Posterior cingulate gyrus (tissue), 11 donors: ENCODE measurements at places on chromosomes 12 and 14.
A peak's percentile ranks its signal among the peaks of the same experiment; 100 is the strongest.

DNA sequence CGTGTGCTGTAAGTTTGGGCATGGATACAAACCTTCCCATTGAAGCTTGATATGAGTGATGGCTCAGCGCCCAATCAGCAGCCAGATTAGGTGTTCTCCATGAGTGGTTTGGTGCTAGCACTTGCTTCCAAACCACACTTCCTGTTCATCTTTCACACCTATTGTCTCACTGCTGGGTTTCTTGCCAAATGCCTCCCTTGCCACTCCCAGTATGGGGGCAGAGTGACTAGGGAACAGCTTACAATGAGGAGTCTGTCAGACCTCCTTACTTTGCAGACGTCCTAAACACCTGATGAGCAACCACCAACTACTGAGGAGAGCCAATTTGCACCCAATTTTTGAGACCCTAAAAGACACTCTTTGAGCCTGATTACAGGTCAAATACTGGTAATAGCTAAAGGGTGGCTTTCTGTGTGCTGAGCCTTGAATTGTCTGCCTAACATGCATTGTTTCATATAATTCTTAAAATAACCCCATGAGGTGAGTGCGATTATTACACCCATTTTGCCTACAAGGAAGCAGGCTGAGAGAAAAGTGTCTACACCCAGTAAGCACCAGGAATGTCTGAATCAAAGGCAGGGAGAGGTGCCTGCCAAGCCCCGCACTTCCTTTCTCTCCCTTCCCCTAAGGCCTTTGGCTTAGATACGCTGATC, 48.4 kb upstream of the FOS start:
- no peak for DNase-seq

DNA sequence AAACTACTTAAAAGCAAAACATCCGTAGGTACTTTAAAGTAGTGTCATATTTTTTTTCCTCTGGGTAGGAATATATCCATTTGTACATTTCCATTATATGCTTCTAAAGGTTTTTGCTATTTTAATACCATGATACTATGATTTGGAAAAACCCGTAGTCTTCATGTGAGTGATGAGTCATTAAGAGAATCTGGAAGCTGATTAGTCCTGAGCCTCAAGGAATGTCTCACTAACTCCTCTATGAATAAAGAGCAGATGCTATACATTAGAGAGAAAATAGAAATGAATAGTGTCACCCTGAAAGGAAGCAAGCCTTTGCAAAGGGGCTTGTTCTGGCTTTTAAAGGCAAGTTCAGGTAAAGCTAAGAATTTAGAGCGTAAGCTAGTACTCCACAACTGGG, 432.1 kb downstream of the CCDC91 start:
- DNase-seq, result no peak

GRCh38 chr12:20372326-20373096, 4.2 kb downstream of the PDE3A start:
- DNase-seq, result no peak

DNA sequence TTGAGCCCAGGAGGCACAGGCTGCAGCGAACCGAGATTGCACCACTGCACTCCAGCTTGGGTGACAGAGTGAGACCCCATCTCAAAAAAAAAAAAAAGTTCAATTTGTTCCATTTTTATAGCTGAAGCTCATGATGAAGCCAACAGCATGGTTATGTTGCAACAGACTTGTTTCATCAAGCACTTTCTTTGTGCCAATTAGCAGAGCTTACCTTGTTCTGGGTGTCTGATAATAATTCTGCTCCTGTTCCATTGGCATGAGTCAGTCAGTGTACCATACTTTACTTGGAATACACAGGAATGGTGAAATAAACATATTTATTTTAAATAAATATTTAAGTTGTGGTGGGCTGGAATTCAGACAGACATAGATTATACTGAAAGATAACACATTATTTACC, 100.8 kb upstream of the DAAM1 start:
- DNase-seq, result no peak

DNA sequence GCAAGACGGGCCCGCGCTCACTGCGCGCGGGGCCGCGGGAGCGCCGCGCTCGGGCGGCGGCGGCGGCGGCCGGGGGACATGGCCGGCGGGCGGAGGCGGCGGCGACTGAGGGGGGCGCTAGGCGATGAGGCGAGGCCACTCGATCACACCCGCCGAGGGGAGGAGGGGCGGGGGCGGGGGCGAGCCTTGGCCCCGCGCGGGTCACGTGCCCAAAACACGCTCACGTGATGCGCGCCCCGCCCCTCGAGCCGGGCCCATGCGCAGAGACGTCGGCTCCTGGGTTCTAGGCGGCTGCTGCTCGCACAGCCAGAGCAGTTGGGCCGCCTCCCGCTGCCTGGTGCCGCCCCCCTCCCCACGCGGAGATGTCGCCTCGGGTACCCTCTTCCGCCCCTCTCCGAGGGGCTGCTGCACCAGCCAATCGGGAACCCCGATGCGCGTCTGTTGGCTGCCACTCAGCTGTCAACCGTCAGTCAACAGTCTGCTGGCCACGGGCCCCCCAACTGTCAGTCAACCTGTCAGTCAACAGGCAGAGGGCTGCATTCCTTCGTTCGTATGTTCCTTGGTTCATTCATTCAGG, at the start of gene SPPL3:
Gene SPPL3, minus strand, starts transcription at position 162 of the 577 bp plus-strand sequence. CDS start 491 bp downstream, outside the sequence.
- DNase-seq, result peak; percentile 89

DNA sequence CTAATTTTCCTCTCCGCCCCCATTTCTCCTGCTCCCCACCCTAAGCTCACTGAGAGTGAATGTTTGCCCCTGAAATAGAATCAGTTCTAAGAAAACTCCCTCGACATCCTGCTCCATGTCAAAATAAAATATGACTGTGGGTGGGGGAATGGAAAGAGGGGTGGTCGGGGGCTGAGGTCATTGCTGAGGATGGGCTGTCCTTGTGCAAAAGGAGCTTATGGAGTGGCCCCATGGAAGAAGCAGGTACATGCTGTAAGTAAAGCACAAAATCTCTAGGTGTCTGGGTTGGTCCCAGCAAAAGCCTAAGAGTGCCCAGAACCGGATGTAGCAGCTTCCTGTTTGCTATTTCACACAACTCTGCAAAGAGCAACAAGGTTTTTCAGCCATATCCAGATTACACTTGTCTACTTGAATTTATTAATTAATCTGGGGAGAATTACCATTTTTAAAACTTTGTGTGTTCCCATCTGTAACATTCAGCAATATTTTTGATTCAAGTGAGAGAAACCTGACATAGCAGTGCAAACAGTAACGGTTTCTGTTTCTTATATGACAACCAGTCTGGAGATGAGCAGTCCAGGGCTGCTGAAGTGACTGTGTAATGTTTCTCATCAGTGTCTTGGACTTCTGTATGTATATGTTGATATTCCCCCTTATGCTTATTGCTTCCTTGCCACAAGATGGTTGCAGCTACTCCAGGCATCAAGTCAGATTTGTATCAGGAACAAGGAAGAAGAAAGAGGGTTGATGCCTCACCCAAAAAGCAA, 40.4 kb upstream of the GZMB start:
- DNase-seq, result no peak

- peak; percentile 67 for DNase-seq
Measured at GRCh38 chr12:34398706-34399630, 376.7 kb downstream of the ALG10 start.

DNA sequence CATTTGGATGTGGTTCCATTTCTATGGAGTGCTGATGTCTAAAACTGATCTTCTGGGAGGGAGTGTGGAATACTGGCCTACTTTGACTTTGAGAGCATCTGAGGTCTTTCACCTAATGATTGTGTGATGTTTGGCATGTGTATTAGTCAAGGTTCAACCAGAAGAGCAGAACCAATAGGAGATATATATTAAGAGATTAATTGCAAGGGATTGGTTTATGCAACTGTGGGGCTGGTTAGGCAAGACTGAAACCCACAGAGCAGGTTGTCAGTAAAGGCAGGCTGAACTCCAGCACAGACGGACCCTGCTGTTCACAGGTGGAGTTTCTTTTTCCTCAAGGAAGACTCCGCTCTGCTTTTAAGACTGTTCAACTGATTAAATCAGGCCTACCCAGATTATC, 11.6 kb downstream of the BMAL2 start:
- DNase-seq, result no peak

DNA sequence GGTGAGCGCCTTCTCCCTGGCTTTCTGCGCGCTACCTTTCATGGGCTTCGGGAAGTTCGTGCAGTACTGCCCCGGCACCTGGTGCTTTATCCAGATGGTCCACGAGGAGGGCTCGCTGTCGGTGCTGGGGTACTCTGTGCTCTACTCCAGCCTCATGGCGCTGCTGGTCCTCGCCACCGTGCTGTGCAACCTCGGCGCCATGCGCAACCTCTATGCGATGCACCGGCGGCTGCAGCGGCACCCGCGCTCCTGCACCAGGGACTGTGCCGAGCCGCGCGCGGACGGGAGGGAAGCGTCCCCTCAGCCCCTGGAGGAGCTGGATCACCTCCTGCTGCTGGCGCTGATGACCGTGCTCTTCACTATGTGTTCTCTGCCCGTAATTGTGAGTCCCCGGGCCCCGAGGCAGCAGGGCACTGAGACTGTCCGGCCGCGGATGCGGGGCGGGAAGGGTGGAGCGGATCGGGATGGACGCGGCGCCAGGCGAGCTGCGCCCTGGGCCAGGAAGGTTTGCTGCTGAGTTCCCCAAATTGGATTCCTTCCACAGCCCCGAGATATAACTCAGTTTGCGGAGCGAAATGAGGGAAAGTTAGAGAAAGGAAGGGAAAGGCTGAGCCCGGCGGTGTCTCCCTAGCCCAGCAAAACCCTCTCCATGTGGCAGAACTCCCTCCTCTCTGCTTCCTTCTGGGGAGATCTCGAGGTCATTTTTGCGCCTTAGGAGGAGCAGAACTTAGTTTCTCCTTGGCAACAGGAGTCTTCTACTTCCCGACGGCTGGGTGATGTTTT, 972 bp downstream of the PTGDR start:
- no peak for DNase-seq

GRCh38 chr14:38129705-38130104, 78.0 kb upstream of the SSTR1 start:
- no peak for DNase-seq

DNA sequence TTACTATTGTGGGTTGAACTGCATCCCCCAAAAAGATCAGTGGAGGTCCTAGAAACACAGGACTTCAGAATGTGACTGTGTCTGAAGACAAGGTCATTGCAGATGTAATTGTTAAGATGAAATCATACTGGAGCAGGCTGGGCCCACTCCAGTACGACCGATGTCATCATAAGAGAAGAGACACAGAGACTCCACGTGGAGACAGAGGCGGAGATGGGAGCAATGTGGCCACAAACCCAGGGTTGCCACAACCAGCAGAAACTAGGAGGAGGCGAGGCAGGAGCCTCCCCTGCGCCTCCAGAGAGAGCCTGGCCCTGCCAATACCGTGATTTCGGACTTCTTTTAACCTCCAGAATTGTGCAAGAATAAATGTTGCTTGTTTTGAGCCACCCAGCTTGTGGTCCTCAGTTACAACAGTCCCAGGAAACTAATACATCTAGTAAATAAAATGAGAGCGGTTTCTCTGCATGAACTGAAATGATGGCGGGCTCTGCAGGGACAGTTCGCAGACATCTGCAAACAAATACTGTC, 25.7 kb upstream of the FZD10 start:
- no peak for DNase-seq

- no peak for DNase-seq
Measured at GRCh38 chr12:27498149-27498548, 25.9 kb upstream of the PPFIBP1 start.

DNA sequence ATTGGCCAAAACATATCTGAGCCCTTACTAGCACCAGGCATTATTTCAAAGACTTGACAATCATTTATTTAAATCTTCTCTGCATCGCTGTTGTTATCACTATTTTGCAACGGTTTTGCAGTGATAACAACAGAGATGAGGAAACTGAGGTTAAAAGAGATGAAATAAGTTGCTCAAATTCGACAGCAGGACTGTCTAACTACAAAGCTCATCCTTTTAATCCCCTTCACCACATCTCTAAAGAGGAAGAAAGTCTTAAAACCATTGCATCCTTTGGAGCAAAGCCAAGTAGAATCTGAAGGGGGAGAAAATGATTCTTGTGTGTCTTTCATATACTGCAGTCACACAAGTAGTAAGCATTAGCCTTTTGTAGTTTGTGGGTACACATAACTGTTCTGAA, 14.8 kb upstream of the ETNK1 start:
- no peak for DNase-seq

GRCh38 chr12:4024701-4025100, 151.5 kb upstream of the PARP11 start:
- no peak for DNase-seq

GRCh38 chr12:53791735-53792326, 40.1 kb upstream of the CISTR start:
- no peak for DNase-seq

- no peak for DNase-seq
Measured at GRCh38 chr12:129844662-129845220, 59.1 kb downstream of the TMEM132D start.

GRCh38 chr12:3453206-3453989, 37.6 kb upstream of the PRMT8 start:
- DNase-seq, result no peak
